ENCODE measurements at places on chromosomes 1 and 21. TPM values are rescaled to one million over a fixed set of nuclear protein-coding genes. Genes with fewer than 3 reads are reported as not detected.

The AUNIP gene
- 1.2 TPM for total RNA-seq

The TAS1R1 gene
- total RNA-seq: not detected

The PPIAL4G gene
- total RNA-seq: not detected

The NKAIN1 gene
- total RNA-seq: 0.20 TPM

The IL23R gene
- 1.2 TPM for total RNA-seq

The AIRE gene
- total RNA-seq: 0.11 TPM

The MXRA8 gene
- 5.9 TPM for total RNA-seq

The ERI3 gene
- total RNA-seq: 29.7 TPM

The CYP2J2 gene
- total RNA-seq: 56.8 TPM

All from colonic mucosa (tissue), 4 donors.